Activated CD4-positive, alpha-beta T cell treated with anti-CD3 and anti-CD28 coated beads for 4 hours (primary cell): ENCODE measurements at places on chromosomes 5 and 9.

DNA sequence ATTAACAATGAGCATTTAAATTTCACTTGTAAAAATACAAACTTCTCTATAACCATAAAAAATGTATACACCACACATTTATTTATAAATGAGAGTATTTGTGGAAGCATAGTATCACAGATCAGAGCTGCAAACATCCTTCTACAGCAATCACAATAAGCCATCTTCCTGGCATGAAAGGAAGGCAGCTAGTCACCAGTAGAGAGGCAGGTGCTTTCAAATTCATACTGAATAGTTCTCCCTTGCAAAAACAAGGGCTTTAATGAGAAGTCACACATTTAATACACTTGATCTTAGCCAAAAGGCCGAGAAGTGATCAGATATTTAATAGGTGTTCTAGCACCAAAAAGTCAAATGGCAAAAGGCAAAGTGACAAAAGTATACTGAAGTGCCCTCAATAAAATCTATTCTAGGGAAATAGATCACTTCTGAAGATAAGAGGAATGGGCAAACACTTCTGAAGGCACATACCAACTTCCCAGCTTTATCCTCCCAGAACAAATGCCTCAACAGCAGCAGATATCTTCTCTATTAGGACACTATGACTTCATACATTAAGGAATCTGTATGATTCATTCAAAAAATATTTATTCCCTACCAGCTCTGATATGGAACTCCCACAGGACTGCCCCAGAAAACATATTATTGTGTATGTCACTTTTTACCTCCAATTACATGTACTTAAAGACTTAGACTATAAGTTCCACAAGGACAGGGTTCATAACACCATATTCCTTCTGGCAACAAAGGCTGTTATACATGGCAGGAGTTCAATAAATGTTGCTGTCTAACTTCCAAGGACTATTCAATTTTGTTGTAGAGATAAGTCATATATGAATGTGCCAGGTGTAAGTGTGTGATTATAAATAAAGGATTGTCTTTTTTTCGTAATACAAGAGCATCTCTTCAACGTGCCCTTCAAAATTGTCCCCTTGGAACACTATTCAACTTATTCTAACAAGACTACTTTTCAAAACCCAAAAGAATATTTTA is 31.7 kb downstream of the MAPKAP1 start:
- no peak for DNase-seq

DNA sequence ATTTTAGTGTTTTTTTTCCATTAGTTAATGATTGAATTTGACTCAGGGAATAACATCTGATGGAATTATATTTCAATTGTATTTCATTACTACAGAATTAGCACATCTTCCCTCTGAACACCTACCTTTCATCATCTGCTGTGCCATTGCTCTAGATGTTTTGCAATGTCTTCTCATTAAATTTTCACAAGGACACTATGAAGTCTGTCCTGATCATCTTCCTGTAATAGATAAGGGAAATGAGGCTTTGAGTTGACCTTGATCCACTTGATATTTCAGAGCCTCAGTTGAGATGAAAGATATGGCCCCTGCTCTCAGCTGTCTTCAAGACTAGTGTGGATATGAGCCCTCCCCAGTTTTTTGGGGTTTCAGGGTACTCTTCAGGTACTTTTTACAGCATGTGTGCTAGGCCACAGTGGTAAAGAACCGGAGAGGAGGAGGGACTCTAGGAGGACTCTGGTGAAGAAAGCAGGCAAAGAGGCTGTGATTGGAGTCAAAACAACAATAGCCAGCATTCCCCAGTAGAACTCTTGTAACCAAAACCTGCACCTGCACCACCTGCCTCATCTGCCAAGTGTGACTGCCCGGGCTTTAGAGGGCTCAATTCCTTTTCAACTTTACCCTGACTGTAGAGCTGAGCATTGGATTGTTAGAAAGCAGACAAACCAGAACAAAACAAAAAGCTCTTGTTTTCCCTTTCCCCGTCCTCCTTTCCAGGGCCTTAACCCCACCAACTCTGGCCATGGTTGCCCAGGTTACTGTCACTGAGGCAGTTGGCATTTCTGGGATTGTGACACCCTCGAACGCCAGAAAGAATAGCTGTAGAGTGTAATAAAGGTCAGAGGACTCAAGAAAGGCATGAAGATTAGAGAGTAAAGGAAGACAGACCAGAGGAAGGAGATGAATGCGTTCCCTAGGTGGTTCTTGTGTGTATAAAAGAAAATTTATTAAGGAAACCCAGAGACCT is 56.3 kb downstream of the ERAP1 start:
- DNase-seq, result no peak

- DNase-seq, result peak; percentile 19
These were observed 16.9 kb upstream of the FBP1 start for GRCh38 chr9:94656200-94656599.

GRCh38 chr5:179530069-179530998 is 20.0 kb upstream of the RUFY1 start:
- peak; percentile 55 for DNase-seq
